ENCODE measurements at places on chromosomes 3 and 15.

DNA sequence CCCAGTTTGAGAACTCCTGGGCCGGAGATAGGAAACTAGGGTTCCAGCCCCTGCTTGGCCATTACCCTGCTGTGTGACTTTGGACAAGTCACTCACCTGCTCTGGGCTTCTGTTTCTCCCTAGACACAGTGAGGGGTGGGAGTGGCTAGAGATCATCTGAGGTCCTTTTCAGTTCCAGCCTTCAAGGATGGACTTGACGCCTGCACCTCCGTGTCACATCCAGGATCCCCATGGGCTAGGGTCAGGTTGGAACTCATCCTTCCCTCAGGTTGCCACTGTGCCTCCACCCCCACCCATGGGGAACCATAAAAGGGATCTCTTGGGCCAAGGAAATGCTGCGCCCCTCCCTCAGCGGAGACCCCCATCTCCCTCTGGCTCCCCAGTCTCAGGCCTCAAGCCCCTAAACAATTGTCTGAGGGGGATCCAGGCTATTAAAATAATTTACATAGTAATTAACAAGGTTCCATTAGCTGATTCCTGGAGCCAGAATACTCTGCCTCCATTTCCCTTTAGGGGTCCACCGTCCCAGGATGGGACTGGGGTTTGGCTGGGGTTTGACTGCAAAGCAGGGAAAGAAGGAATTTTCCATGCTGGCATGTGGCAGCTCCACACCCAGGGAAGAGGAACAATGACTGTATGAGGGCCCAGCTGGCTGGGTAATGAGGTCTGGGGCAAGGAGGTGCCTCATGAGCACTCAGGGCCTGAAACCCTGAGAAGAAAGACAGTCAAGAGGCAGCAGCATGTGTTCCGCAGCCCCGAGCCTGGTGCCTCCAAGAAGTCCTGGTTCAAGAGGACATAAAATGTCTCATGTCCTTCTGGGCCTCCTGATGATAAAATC lies 177.7 kb downstream of the SMAD6 start:
- no peak for DNase-seq

DNA sequence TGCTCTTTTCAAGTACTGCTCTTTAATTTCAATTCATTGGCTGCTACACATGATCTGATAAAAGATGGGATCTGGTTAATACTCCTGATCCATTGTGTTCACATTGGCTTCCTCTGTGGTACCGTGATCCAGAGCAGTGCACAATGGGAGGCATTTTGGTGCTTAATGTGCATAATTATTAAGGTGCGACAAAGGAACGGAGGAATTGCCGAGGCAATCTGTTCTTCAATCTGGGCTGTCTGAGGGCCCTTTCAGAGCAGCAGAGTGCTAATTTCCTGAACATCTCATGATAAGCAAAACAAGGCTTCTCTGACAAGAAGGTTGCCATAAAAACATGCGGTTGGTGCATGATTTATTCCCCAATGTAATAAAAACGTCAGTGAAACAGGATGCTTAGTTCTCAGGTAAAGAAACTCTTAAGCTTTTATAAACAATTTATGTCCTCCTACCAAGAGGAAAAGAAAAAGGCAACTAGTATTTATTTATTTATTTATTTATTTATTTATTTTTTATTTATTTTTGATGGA lies 64.0 kb upstream of the EPHA3 start:
- no peak for DNase-seq

- DNase-seq = no peak
Measured at GRCh38 chr3:8416965-8417364, 84.7 kb upstream of the LMCD1 start.

DNA sequence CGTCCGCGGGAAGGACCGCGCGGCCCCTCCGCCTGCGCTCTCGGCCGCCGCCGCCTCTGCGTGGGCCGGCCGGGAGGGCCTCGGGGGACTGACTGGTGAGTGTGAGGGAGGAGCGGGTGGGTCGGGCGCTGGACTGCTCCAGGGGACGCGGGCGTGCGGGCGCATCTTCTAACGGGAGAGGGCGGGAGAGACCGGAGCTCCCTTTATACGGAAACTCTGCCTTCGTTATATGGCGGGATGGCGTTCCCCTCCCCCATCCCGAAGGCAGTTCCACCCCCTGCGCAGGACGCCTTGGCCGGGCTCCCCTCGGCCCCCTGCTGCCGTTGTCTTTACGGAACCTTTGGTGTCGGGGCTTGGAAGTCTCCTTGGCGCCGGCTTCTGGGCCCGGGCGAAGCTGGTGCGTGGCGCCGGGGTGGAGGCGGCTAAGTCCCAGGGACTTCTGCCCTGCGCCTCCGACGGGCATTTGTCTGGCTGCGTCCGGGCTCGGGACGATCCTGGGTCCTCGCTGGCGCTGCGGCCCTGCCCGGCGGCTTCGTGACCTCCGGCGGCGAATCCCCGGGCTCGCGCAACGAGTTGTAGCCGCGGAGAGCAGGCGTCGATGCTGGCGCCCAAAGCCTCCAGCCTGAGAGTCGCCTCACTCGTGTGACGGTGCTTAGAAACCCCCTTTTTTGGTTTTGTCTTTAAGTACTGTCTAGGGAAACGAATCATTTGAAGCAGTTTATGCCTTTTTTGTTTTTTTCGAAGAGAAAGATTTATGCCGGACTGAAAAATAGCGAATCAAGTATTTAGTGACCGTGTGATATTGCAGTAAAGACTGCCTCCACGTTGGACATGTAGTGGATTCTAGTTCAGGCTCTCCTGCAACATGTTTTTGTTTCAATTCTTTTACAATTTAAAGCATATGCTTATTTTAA lies 623 bp downstream of the ZNF639 start:
- no peak for DNase-seq

GRCh38 chr3:108042300-108042699 lies 48.5 kb downstream of the CD47 start:
- DNase-seq = no peak

DNA sequence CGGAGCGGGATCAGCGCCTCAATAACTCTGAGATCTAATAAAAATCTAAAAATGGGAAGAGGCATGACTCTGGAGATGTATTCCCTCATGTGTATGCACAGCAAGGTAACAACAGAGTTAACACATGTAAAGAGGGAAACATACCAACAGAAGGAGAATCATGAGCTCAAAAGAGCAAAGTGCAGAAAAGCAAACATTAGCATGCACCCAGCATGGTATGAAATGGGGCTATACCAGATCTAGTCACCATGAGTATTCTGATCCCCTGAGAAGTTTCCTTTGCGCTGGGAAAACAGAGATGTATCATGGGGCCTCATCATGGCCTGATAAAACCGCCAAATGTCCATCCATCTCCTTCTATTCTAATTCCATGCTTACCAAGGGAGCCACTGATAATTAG lies 129.1 kb downstream of the GLDN start:
- no peak for DNase-seq

DNA sequence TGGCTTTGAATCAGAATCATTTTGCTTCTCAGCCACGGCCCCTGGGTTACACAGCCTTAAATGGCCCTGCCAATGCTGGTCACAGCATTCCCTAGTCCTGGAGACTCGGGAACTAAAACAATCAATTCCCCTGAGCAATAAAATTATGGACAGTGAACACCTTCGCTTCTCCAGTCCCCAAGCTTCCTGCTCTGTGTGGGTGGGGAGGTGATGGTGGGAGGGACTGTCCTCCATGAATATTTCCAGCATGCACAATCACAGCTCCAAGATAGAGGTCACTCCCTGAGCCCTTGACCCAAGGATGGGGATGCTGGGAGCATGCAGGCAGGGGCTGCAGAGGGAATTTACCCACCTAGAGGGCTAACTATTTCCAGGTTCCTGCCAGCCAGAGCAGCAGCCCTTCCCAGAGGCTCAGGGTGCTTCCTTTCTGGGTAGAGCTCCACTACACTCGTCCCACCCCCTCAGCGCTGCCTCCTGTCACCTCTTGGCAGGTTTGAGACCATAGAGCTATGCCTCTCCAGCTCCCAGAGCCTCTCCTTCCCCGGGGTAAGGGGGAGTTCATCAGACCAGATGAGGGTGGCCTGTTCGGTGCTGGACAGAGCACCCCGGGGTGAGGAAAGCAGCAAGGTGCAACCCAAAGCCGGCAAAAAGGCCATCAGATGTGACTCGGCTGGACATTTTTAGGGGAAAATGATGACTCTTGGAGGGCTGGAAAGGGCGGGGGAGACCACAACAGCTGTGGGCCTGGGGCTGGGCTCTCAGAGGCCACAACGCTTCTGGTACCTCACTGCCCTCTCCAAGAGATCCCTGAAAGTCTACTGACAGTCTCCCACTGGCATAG lies 14.5 kb upstream of the CCDC33 start:
- no peak for DNase-seq

GRCh38 chr15:43439268-43439667 lies 53.7 kb downstream of the TP53BP1 start:
- DNase-seq = no peak

GRCh38 chr15:38362355-38362754 lies 91.6 kb upstream of the FAM98B start:
- no peak for DNase-seq

DNA sequence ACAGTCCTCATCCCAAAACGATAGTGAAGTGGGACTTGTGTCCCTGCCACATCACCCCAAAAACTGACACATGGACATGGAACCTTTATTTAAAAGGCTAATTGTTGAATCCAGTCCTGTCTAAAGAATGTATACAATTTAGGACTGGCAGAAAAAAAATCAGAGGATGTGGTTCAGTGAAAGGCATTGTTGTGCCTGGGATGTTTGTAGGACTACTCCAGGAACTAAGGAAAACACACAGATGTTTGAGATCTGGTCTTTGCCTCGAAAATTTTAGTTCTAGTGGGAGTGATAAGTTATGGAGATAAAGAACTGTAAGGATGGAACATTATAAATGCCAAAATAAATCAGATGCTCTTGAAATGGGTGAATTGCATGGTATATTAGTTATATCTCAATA lies 27.2 kb downstream of the VGLL4 start:
- DNase-seq = no peak

GRCh38 chr3:54211097-54211496 lies 88.7 kb downstream of the CACNA2D3 start:
- peak; percentile 52 for DNase-seq

GRCh38 chr3:17232442-17232841 lies 347.7 kb downstream of the PLCL2 start:
- no peak for DNase-seq

DNA sequence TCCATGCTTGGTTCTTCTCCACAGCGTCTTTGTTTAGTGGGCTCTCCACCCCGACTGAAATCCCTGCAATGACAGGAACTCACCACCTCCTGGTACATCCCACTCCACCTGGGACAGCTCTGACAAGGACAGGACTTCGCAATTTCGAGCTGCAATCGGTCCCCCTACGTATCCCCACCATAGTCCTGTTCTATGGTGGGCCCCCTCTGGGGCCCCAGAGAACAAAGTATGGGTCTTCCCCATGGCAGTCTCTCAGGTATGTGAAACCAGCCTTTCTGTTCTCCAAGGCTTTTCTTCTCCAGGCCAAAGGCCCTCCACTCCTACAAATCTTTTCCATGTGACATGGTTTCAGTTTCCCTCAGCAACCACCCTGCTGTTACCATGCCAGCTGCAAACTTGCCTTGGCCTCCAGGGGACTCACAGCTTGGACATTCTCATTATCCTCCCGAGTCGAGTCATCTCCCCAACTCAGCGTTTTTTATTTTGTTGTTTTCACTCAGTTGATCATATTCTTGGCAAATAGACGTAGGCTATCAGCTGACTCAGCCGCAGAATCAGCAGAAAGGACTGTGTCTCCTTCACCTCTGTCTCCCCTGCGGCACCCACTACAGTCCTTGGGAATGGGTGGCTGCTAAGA lies 233.3 kb downstream of the OPA1 start:
- DNase-seq = no peak

DNA sequence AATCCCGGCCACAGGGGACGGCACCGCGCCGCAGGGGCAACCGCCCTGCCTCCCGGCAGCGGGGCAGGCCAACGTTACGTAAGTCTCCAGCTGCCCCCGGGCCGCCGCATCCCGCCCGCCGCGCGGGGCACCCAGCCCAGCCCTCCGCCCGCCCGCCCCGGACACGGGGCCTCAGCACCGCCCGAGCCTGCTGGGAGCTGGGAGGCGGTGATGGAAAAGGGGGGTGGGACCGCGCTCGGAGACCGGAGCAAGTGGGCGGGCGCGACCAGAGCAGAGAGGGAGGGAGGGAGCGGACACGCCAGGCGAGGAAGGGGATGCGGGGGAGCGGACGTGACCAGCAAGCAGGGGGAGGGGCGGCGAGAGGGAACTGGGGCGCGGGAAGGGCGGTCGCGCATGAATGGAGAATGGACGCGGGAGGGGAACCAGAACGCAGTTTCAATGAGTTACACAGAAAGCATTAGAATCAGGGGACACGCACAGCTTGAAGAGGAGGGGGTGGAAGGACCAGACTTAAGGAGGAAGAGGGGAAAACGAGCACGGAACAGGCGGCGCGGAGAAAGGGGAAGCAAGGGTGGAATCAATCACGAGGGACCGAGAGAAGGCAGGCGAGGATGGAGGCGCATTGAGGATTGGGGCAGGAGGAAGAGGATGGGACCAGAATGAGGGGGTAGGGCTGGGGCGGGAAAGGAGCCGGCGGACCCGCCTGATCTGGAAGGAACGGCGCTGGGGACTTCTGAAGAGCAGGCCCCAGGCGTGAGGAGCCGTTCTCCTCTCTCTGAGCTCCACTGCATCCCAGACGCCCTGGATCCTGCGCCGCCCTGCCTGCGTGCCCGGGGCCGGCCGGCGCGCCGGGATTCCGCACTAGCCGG lies 559 bp downstream of the PKM start:
- peak; percentile 45 for DNase-seq

- peak; percentile 99 for DNase-seq
Measured at GRCh38 chr3:72306800-72307341, 521.9 kb upstream of the PROK2 start.

DNA sequence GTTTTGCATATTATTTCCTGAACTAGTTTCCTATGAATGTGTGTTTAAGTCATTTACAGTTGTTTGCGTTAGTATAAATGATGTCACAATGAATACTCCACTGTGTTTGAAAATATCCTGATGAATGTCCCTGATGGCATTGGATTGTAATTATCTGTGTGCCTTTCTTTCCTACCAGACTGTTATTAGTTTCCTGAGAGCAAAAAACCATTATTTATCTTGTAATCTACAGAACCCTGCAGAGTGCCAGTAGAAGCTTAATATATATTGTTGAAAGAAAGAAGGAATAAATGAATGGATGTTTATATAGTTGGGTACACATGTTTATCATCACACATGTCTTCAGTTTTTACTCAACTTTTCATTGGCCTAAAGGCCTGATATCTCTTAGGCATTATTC lies 312.6 kb downstream of the AGBL1 start:
- DNase-seq = no peak

- DNase-seq = no peak
Measured at GRCh38 chr3:128970740-128971047, 23.2 kb downstream of the CFAP92 start.

GRCh38 chr3:106823701-106824100 lies 553.5 kb upstream of the CCDC54 start:
- DNase-seq = no peak

DNA sequence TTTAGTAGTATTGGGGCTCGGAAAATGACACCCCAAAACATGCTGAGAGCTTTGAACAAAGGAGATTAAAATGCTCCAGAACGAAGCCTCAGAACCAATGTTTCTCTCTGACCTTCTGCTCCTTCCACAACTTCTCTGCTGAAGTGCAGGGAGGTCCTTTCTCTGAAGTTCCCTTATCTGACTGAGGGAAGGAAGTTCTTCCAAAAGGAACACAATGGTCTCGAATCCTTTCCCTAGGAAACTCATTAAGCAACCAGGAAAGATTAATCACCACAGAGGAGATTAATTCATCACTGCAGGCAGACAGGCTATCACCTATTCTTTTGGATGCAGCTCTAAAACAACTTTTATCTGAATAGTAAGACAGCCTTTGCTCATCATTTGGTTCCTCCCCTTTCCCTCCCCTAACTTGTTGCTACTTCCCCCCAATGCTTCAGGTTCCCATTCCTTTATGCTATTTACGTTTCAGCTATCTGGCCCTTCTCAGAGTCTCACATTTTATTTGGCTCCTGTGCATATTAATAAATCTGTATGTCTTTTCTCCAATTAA lies 18.2 kb upstream of the WDR49 start:
- DNase-seq = no peak
